ENCODE measurements at places on chromosomes 7 and 10.
A peak's percentile ranks its signal among the peaks of the same experiment; 100 is the strongest.

DNA sequence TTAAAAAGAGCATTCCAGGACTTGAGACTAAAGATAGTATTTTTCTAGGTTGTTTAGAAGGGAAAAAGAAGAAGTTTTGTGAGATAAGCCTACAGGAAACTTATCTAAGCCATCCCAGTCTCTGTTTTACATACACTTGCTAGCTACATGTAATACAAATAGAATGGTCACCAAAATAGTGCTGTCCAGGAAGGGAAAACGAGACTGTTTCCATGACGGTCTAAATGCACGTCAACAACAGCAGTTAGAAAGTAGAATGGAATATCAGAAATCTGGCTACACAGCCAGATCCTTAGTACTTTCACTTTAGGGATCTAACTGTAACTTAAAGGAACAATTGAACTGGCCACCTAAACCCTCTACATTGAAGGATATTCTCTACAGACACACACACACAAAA lies 117.6 kb downstream of the TSPAN12 start:
- DNase-seq: no peak

GRCh38 chr7:90749774-90750173 lies 153.7 kb downstream of the CDK14 start:
- DNase-seq: no peak

DNA sequence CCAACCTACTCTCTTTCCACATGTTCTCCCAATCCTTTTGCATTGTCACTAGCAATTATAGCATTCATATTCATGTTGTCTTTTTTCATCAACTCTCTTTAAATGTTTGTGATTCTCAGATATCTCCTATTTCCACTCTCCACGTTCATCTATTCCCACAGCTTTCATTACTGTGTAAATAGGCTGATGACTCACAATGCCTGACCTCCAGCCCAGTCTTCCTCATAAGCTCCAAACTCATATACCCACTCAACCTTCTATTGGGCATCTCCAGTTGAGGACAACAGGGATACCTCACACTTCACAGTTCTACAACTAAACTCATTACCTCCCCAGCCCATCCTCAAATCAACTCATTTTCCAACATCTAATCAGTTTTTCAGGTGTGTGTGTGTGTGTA lies 194.1 kb downstream of the DGKI start:
- DNase-seq: no peak

- DNase-seq: no peak
Measured at GRCh38 chr10:43046288-43046991, 30.4 kb upstream of the RET start.

- no peak for DNase-seq
Measured at GRCh38 chr10:76117949-76118348, 686.5 kb downstream of the LRMDA start.

- no peak for DNase-seq
Measured at GRCh38 chr7:44754802-44755697, 6.4 kb downstream of the ZMIZ2 start.

DNA sequence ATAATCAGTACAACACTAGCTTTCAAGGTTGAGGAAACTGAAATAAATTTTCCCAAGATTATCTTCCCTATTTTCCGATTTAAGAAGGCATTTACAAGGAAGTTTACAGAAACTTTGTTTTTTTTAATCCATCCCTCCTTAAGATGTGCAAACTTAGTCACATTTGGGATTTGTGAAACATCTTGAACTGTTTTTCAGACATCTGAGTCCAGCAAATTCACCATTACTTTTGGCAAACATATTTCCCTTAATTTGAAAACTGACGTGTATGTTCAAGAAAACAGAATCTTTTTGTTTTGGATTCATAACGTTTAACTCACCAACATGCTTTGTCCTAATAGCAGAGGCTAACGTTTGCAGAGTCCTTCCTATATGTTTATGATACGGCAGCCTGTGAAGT lies 19.5 kb downstream of the GLI3 start:
- DNase-seq: no peak

DNA sequence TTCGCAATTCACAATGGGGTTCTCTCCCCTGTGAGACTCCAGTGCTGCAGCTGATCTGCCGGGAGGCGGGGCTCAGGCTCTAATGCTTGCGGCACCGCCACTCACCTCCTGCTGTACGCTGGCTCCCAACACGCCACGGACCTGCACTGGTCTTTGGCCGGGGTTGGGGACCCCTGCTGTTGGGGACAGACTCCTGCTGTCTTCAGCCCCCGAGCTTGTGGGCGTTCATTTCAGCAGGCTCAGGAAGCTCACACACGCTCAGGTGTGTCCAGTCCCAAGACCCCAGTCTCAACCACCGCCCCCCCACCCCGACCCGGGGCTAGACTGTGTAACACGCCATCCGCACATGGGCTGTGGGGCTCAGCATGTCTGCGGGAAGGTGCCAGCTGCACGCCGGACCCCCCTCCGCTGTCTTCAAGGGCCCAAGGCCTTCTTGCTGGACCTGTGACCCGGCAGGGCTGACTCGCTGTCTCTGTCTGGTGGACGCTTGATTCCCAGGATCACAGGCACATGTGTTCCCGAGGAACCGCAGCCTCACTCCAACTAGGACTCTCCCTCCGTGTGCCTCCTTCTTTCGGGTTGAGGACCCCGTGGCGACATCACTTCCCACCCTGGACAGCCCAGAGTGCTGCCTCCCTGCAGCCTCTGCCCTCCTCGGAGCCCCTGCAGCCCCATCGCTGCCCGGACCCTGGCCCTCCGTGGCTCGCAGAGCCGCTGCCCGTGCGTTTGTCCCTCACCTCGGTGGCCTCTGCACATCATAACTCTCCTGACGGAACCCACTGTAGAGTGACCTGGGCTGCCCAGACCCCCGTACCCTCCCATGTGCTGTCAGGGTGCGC lies 106.4 kb downstream of the DNAJB6 start:
- no peak for DNase-seq

GRCh38 chr7:105647591-105647990 lies 66.3 kb upstream of the EFCAB10 start:
- no peak for DNase-seq

- no peak for DNase-seq
Measured at GRCh38 chr7:25395976-25396375, 167.7 kb upstream of the NPVF start.

DNA sequence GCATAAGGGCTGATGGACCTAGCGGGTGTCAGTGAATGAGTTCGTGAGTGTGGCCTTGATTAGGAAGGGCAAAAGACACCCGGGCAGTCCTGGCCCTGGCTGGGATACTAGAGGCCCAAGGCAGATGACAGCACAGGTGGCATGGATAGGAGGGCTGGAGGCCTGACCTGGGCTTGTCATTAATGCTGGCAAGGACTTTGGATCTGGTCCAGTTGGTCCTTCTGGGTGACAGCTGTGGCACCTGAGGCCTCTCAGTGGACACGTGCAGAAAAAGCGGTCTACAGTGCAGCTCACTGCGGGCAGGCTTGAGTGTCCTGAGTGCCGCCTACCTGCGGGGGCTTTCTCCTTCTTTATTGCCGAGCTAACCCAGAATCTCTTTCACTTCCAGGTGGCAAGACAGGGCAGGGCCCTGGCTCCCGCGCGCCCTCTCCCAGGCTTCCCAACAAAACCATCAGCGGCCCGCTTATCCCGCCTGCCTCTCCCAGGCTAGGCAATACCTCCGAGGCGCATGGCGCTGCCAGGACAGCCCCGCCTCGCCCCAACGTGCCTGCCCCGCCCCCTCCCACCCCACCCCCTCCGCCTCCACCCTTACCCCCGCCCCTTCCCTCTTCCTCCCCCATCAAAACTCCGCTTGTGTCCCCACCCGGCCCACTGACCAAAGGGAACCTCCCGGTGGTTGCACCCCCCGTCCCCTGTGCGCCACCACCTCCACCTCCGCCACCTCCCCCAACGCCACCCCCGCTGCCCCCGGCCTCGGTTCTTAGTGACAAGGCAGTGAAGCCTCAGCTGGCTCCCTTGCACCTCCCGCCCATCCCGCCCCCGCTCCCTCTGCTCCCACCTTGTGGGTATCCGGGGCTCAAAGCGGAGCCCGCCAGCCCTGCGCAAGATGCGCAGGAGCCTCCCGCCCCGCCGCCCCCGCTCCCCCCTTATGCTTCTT lies 77.4 kb downstream of the WIPF3 start:
- no peak for DNase-seq

- DNase-seq: no peak
Measured at GRCh38 chr10:99611326-99611725, 8.9 kb downstream of the SLC25A28 start.

- no peak for DNase-seq
Measured at GRCh38 chr7:105642264-105642663, 61.0 kb upstream of the EFCAB10 start.

- DNase-seq: no peak
Measured at GRCh38 chr7:22435105-22435504, 64.9 kb downstream of the STEAP1B start.

DNA sequence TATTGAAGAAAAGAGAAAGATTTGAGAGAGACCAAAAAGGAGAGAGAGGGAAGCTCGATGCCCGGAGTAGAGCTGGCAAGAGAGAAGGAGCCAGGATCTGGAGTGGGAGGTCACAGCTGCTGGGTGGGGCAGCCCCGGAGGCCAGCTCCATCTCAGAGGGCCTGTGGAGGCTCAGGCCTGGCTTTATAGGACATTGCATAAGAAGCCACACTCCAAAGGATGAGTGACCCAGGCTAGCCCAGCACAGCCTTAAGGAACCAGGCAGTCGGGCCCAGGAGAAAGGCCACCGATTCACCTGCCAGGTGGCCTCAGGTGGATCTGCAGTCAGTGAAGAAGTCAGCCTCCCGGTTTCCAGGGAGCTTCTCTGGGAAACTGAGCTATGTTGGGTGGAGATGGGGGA lies 676 bp downstream of the PLAC9 start:
- no peak for DNase-seq

GRCh38 chr10:126160571-126160970 lies 227.7 kb downstream of the ADAM12 start:
- DNase-seq: no peak

DNA sequence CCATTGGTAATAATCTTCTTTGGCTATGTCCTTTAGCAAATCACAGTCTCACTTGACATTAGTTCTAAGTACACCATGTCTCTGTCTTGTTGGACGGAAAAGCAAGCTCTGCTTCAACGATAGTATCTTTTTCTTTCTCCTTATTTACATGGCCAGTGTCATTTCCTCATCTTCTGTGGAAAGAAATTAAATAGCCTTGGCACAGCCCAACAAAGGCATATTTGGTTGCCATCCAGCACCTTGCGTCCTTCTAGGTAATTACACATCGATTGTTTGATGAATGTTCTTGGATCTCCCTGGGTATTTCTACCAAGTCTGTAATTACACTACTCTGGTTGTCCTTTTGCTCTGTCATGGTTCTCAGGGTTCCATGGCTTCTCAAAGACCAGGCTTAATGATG lies 183.1 kb downstream of the CHN2 start:
- DNase-seq: no peak

GRCh38 chr7:135845415-135846075 lies 96.9 kb upstream of the FAM180A start:
- no peak for DNase-seq

DNA sequence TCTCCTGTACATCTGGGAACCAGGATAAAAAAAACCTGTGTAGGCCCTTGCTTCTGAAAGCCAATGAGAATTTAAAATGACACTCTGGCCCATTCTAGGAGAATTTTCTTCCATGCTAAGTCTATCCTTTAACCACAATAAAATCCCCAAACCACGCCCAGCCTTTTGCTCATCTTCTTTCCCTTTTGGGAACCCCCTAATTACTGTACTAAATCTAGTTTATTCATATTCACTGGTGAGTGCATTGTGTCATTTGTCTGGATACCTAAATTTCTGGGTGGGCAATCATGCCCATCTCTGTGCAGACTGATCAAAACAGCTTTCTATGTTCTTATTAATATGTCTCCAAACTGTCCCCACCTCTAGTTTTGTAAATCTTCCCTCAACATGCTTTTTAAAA lies 11.7 kb upstream of the CDK14 start:
- DNase-seq: no peak

- DNase-seq: peak; percentile 50
Measured at GRCh38 chr10:90857635-90858460, at the start of gene HTR7. HTR7 (minus strand) TSS chr10:90858039; CDS start chr10:90857671, 368 bp downstream.

DNA sequence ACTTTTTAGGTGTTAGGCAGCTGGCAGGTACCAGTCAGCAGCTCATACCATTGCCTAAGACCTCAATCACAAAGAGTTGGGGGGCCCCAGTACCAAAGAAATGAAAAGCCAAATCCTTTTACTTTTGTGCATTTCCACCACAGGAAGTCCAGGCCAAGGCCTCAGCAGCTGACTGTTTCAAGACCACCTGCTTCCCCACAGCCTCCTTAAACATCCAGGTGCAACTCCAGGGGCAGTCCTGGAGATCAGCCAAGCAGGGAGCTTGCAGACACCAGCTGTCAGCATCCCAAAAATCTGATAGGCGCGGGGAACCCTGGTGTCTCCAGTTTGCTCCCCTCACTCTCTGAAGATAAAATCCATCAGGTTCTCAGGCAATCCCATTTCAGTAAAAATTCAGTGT lies 91.5 kb upstream of the EFCAB10 start:
- DNase-seq: no peak

DNA sequence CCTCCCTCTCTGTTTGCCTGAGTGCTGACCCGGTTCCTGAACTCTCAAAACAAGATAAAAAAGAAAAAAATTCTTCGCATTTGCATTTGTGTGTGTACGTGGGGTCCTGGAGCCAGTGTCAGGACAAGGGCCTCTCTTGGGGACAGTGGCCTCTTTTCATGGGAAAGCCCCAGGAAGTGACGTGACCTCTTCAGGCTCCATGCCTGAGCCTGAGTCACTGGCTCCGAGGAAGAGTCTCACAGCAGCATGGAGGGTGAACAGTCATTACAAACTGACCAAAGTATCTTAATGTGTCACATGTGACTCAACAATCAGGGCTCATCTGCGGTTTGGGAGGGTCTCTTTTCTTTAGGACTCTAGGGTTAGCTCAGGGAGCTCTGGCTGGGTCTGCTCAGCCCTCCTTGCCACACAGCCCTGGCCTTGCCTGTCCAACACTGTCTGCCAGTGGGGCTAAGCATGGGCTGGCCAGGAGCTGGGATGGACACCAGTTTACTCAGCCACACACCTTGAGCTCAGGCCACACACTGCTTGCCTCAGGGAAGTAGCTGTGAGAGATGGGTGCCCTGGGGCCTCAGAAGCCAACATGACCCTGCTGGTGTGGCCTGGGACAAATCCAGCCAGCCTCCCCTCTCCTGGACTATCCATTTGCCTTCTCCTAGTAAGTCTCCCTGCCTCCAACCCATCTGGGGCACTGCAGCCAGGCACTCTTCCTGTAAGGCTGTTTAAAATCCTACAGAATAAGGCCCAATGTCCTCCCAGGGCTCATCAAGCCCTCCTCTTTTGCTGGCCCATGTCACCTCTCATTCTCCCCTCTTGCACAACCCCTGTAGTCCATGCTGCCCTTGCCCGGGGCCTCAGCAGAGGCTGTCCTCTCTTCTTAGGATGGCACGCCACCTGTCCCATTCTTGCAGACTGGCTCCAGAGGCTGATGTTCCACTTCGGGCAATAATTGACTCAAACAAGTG lies 10.5 kb downstream of the TMEM273 start:
- DNase-seq: peak; percentile 69

DNA sequence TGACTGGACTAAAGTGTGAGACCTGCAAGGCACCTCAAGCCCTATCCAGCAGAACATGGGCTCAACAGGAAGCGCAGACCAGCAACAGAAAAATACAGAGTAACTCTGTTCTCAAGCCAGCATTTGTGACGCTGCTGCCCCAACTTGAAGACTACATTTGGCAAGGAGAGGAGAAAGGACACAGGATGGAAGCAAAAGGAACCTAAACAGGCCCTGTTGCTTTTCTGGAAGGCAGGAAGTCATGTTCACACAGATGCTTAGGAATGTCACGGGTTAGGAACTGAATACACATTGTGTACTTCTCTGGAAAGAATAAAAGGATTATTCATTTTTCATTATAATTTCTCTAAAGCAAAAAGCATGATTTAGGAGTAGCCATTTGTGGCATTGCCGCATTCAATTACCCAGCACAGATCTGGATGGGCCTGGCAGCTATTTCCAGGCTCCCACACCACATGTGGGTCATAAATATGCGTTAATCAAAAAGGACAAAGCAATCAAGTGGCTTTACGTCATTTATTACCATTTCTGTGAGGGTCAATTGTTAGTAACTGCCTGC lies 19.8 kb upstream of the TOMM7 start:
- DNase-seq: no peak

Measured in CD4-positive, alpha-beta T cell treated with Interleukin-2 at 100 ng/mL for 4 hours (primary cell).